ENCODE measurements at places on chromosomes 4 and X.

GRCh38 chrX:108304210-108304609, 134.0 kb downstream of the COL4A6 start:
- no peak for DNase-seq

- DNase-seq: no peak
Observed at GRCh38 chr4:70915036-70915815, 13.1 kb downstream of the MOB1B start.

DNA sequence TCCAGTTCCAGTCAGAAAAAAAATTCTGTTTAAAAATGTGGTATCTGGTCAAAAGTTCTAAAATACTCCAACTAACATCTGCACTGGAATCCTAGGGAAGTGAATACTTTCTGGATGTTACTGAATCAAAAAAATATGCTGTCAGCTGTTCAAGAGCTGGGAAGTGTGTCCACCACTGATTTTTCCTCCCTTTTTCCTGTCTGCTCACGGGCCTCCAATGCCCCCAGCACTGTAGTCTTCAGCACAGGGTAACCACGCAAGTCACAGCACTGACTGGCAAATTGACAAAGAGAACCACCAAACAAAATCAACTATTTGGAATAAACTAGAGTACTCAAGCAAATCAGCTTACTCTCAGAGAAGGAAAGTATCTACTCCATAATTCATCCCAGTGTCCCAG, 9.9 kb downstream of the VEGFC start:
- DNase-seq: no peak

GRCh38 chrX:41734530-41734929, 10.5 kb downstream of the GPR82 start:
- no peak for DNase-seq

DNA sequence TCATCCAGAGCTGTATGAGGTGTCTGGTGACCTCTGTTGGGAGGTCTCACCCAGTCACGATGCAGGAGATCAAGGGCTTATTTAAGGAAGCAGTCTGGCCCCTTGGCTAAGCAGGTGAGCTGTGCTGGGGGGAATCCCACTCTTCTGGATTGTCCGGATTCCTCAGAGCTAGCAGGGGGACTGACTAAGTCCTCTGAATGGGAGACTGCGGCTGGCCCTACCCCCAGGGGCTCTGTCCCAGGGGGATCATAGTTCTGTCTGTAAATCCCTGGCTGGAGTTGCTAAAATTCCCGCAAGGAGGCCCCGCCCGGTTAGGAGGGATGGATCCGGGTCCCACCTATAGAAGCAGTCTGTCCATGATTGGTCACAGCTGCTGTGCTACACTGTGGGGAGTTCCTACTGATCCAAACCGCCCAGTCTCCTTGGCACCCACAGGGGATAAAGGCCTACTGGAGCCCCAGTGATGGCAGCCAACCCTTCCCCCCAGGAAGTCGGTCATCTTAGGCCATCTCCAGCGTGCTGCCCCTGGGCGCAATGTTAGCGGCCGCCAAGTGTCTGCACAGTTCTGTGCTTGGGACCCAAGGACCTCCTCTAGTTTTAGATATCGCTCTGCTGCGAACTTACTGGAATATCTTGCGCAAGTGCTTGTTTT, 118.2 kb upstream of the KLF8 start:
- DNase-seq: no peak

DNA sequence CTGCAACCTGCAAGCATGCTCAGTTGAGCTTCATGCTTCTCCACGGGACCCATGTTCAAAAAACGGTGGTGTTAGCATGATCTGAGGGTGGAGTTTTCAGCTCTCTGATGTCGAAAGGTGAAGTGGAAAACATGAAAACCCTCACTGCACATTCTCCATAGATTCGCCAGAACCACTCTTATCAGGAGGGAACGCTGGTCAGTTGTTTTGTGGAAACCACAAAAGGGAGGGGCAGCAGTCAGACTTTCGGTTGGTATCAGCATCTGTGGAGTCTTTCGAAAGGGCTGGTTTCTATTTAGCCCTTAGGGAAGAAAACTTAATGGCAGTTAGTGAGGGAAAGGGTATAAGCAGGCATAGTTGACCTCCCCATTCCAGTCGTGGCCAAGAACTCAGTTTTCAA, 12.6 kb downstream of the PPA2 start:
- no peak for DNase-seq

DNA sequence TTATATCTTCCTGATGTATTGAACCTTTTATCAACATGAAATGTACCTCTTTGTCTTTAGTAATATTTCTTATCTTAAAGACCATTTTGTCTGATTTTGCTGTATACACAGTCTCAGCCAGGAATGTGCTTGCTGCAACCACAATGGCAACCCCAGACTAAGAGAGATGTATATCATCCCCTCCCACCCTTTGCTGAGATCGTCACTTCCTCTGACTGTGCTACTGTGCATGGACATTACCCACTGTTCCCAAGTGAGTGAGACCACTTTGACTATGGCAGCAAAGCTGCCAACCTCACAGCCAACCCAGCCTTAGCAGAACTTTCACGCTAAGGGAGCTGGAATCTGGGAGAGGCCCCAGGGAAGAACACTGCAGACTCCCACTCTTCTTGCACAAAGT, 46.0 kb downstream of the EIF2S3 start:
- DNase-seq: no peak

- no peak for DNase-seq
Observed at GRCh38 chr4:42637104-42637503, 19.8 kb downstream of the ATP8A1 start.

GRCh38 chr4:153594210-153594609, 89.9 kb upstream of the TLR2 start:
- DNase-seq: no peak

DNA sequence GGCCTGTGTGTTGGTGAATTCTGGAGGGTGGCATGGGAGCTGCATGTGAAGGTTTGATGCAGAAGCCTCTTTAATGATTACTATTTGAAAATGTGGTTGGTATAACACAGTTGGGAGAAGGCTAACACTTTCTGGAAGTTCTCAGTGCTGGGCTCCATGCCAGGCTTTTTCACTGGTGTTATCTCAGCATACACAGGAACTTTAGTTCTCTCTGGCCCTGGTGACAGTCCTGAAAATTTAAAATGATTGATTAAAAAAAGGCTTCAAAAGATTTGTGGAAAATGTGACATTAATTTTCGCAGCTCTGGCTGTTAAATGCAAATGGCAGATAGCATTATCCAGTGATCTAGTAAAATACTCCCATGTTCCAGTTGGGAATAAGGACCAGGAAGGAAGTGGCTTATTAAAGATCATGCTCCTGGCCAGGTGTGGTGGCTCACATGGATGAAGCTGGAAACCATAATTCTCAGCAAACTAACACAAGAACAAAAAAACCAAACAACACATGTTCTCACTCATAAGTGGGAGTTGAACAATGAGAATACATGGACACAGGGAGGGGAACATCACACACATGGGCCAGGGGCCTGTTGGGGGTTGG, 36.6 kb downstream of the DIPK2B start:
- DNase-seq: no peak

DNA sequence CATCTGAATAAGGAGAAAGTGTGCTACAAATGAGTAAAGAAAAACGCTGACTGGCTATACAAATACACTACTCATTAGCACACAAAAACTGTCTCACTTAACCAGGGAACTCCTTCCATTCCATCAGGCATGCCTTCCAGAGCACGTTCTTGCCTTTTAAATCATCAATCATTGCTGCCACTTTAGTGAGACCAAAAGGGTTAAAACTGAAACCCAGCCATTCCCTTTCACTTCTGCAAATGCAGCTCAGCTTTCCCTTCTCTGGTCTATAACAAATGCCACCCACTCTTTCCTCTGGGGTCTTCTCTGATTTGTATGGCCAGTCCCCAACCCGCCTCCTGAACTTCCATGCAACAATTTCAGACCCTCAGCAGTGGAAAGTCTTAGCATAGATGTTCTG, 231.5 kb downstream of the TRIML1 start:
- no peak for DNase-seq

- no peak for DNase-seq
Observed at GRCh38 chrX:40152173-40152711, 54.5 kb upstream of the BCOR start.

GRCh38 chrX:8404471-8404870, 60.2 kb upstream of the VCX3B start:
- no peak for DNase-seq

- no peak for DNase-seq
Observed at GRCh38 chrX:42837747-42838146, 59.8 kb upstream of the PPP1R2C start.

DNA sequence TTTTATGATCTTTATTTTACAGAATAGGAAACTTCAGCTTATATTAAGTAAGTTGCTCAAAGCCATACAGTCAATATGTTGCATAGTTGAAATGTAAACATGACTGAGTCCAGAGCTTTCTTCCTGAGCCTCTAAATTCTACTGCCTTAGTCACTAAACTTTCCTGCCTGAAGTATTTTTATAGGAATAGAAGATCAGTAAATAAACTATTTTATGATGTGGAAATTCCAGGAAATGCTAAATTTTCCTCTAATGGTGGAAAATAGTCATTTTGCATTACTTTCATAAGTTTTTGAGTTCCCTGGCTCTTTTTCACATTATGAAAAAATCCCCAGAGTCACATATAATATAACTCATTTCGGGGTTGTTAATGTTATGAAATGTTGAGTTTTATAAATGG, 182.8 kb downstream of the BANK1 start:
- no peak for DNase-seq

DNA sequence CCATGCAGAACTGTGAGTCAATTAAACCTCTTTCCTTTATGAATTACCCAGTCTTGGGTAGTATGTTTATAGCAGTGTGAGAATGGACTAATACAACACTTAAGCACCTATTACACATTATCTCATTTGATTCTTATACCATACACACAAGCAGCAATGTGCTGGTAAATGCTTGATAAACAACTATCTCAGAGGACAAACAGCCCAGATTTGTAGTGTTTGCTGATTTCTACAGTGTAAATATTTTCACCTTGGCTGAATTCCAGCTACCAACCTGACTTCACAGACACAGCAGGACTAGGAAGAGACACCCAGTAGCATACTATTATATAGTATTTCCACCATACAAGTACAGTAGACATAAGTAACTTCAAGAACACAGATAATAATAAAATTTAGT, 406.5 kb upstream of the CNKSR2 start:
- no peak for DNase-seq

DNA sequence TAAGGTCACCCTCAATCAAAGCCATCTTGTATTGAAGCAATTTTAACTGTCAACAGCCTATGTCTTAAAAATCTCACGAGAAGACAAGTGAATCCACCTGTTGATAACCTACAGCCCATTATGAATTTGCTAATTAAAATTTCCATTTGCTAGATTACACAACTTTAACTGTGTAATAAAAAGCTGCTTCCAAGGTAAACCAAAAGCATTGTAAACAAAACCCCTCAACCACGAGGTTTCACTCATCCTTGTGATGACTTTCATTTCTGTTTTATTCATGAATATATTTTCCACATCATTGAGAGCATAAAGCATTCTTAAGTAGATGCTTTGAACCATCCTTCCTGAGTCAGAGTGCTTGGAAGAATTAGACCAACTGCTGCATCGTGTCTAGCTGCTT, 217.5 kb upstream of the GYPA start:
- no peak for DNase-seq

- DNase-seq: no peak
Observed at GRCh38 chrX:10714531-10714930, 94.1 kb upstream of the MID1 start.

- DNase-seq: no peak
Observed at GRCh38 chr4:86256086-86256485, 103.8 kb downstream of the MAPK10 start.

DNA sequence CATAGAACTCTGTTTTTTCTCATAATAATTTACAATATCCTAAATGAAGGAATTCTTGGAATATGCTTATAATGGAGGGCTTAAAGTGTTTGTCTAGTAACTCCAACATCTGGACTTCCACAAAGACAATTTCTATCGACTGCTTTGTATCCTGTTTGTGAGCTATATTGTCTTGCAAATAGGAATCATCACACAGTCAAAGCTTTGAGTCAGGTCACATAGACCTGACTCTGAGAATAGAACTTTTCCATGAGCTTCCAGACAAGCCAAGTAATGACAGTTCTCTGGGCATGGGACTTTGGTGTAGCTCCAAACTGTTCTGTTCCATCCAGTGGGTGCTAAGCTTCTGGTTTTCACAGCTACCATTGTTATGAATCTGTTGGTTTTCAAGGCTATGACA, 75.2 kb upstream of the GALNT7 start:
- no peak for DNase-seq

DNA sequence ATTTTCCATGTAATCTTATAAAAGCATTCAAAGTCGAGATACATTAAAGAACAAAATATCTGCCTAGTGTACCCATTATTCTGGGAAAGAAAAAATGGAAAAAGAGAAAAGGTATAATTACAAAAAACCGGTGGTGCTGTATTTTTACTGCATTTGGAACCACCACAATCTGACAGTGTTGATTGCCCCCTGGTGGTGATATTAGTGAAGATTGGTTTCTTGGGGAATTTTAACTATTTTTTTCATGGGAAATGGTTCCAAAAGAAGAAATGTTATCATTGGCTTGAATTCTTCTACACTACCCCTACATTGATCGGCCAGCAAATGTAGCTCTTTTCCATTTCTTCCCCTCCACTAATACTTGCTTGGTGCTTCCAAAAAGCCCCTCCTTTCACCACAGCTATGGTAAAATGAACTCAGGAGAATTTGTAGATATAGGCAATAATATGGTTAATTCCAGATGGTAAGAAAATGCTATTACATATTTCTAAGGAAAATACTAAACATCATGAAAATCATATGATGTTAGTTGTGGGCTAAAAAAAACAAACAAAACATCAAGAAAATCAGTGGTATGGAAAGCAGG, 50.0 kb downstream of the COX18 start:
- no peak for DNase-seq

DNA sequence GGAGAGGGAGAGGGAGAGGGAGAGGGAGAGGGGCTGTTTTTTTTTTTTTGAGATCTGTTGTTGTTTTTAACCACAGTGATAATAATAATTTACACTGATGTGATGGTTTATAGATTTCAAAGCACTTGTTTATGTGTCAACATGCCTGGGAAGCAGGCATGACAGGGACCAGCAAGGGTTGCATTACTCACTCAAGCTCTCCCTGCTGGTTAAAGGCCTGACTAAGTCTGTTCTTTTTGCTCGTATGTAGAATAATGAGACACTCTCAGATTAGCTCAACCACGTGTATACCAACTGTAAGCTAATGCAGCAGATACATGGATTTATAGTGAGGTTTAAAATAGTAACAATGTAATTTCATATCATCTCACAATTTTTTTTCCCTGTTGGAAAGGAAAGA, 134.6 kb upstream of the BOD1L1 start:
- DNase-seq: no peak

GRCh38 chrX:36431819-36432218, 512.3 kb downstream of the CFAP47 start:
- no peak for DNase-seq

GRCh38 chr4:84631573-84631972, 48.6 kb downstream of the CDS1 start:
- no peak for DNase-seq

GRCh38 chrX:1584237-1585011, 7.0 kb upstream of the AKAP17A start:
- no peak for DNase-seq

GRCh38 chr4:73245955-73246354, 12.6 kb downstream of the ANKRD17 start:
- no peak for DNase-seq

- DNase-seq: no peak
Observed at GRCh38 chr4:151711646-151712045, 49.2 kb downstream of the GATB start.

Data from NCI-H187 treated with DMSO at 0.1 percent for 48 hours (cell line).